M059J (cell line): ENCODE measurements at places on chromosomes 2 and 18. TPM values are rescaled to one million over a fixed set of nuclear protein-coding genes. Genes with fewer than 3 reads are reported as not detected.

- DNase-seq: no peak
These were observed 50.5 kb upstream of the ST8SIA3 start for GRCh38 chr18:57301573-57302559.

- peak; percentile 19 for DNase-seq
These were observed 65.1 kb upstream of the YWHAQ start for GRCh38 chr2:9695941-9696340.

- DNase-seq: no peak
These were observed 52.7 kb upstream of the SLC14A1 start for GRCh38 chr18:45671321-45671720.

- DNase-seq: peak; percentile 63
These were observed 55.4 kb upstream of the CD28 start for GRCh38 chr2:203650860-203651613.

- no peak for DNase-seq
These were observed 1346.2 kb downstream of the SUCLG1 start for GRCh38 chr2:83112858-83113257.

DNA sequence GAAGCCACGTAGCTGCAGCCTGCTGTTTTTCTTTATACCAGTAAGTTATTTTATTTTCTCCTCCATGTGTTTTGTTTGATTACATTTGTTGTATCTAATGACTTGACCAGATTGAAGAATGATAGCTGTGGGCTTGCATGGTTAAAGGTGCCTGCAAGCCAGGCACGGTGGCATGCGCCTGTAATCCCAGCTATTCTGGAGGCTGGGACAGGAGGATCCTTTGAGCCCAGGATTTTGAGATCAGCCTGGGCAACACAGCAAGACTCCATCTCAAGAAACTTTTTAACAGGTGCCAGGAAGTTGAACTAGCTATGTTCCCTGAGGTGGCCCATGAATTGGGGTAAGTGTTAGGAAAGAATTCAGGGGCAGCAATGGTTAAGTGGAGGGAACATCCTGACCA lies 179.4 kb downstream of the IRS1 start:
- DNase-seq: no peak

DNA sequence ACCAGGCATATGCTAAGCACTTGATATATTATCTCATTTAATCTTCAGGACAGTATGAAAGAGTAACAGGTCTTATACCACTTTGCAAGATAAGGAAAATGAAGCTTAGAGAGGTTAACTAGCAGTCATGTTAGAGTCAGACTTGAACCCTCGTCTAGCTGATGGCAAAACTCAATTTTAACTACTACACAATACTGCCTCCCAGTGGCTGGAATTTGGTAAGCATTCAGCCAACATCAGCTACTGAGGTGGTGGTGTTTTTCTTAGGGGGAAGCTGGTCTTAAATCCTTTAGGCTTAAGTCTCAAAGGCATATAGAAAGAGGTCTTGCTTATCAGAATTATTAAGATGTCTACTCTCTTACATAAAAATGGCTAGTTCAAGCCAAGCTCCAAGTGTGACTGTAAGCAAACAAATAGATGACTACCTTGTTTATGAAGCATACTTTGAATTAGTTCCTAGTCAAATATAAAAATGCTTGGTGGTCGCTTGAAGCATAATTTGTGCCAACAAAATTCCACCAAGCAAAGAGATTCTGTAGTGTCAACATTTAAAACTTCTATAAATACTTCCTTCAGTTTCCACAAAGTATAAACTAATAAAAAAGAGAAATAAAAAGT lies 325.4 kb upstream of the FIGN start:
- DNase-seq: peak; percentile 43

DNA sequence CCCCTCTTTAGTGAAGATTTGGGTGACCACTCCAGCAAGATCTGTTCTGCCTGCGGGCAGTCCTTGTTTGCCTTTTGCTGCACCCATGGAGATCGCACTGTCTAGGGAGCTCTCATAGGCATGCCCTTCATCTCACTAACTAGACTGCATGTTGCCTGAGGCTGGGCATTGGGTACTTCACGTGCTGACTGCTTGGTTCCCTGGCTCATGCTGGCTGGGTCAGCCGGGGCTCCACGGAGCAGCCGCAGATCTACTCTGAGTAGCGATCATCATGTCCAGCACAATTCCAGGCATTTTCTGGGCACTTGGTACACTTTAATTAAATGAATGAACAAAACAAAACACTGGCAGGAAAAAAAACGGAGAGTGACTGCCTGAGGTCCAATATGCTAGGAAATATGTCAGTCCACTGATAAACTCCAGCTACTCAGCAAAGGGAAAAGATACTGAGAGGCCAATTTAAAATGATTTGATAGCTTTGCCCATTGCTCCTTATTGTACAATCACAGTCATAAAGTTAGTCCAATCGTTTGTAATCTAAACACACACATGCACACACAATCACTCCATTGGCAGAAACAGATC lies 220.3 kb downstream of the C1D start:
- no peak for DNase-seq

The TRIP12 gene
- total RNA-seq: 75.3 and 130 TPM in 2 replicates

The CAVIN2 gene
- total RNA-seq: 0.64 TPM in 1 of 2 replicates, not detected in the other

The SKA1 gene
- 37.5 and 51.7 TPM in 2 replicates for total RNA-seq

- no peak for DNase-seq
These were observed 45.7 kb upstream of the MAPRE3 start for GRCh38 chr2:26924731-26925099.

The ZCCHC2 gene
- total RNA-seq: 9.6 and 13.0 TPM in 2 replicates

The CCDC138 gene
- total RNA-seq: 5.6 and 9.7 TPM in 2 replicates

DNA sequence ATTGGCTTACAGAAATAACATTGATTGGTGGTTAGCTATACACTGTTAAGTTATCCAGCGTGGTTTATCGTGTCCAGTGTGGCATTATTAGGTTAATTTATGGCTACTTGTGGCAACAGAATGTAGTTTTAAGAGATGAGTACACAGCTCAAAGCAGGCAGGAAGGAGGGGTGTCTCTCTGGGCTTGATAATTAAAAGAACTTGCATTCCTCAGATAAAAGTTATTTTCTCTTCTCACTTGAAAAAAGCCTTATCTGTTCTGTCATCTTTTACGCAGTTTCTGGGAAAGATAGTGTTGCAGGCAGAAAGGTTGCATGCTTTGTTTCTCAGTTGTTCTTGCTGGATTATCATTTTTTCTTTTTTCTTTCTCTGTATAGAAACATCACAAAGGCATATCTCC lies 154.4 kb upstream of the COL3A1 start:
- DNase-seq: peak; percentile 58

DNA sequence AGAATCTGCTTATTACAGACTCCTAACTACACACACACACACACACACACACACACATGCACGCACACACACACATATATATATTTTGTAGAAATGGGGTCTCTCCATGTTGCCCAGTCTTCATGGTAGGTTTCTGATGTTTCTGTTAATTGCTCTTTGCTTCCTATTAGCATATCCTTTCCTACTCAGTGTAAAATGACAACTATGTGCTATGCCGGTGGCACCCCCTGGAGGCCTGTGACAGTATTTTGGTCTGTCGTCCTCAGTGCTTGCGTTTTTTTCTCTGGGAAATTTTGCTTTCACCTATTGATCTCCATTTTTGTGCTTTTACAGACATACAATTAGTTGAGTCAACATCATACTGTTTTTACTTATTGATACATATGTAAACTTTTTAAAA lies 322.1 kb downstream of the LRRTM1 start:
- no peak for DNase-seq

The SPATS2L gene
- 180 and 223 TPM in 2 replicates for total RNA-seq

- no peak for DNase-seq
These were observed 125.5 kb downstream of the CDH7 start for GRCh38 chr18:65876310-65876709.

- DNase-seq: peak; percentile 38
These were observed 1389.1 kb upstream of the TMEFF2 start for GRCh38 chr2:193583638-193584400.

- no peak for DNase-seq
These were observed 47.9 kb downstream of the NRP2 start for GRCh38 chr2:205730191-205730590.

DNA sequence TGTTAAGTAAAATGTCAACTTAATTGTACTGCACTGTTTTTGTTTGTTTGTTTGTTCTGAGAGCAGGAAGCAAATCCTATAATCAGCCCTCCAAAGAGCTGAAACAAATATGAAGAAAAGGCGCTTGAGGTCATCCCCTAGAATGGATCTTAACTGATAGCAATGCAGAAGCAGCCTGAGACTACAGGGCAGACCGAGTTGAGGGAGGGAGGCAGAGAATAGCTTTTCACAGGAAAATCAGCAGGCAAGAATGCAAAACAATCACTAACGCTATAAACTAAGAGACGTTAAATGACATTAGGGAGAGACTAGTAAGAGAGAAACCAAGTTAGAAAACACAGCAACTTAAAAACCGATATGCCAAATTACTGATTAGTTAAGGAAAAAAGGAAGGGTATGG lies 37.2 kb downstream of the GALNT1 start:
- no peak for DNase-seq

GRCh38 chr2:101521487-101521886 lies 46.6 kb upstream of the RFX8 start:
- DNase-seq: no peak

DNA sequence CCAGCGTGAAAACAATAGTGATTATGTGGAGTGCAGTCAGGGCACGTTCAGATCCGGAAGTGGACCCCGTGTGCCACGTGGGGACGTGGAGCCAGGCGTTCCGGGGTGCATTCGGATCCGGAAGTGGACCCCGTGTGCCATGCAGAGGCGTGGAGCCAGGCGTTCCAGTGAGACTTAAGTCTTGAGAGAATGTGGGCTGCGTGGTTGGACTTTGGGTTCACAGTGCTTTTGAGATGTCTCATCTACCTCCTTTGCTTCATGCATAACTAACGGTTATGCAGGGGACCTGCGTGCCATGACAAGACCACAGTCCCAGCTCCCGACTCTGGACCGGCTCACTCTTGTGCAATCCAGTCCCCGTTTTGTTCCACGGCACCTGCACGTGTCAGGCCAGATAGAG lies 28.8 kb downstream of the CTDP1 start:
- DNase-seq: no peak

The TIGD1 gene
- total RNA-seq: 3.2 and 3.4 TPM in 2 replicates

GRCh38 chr18:32937066-32937465 lies 164.2 kb upstream of the KLHL14 start:
- DNase-seq: no peak

- no peak for DNase-seq
These were observed 162.0 kb downstream of the ALK start for GRCh38 chr2:29759360-29759759.

DNA sequence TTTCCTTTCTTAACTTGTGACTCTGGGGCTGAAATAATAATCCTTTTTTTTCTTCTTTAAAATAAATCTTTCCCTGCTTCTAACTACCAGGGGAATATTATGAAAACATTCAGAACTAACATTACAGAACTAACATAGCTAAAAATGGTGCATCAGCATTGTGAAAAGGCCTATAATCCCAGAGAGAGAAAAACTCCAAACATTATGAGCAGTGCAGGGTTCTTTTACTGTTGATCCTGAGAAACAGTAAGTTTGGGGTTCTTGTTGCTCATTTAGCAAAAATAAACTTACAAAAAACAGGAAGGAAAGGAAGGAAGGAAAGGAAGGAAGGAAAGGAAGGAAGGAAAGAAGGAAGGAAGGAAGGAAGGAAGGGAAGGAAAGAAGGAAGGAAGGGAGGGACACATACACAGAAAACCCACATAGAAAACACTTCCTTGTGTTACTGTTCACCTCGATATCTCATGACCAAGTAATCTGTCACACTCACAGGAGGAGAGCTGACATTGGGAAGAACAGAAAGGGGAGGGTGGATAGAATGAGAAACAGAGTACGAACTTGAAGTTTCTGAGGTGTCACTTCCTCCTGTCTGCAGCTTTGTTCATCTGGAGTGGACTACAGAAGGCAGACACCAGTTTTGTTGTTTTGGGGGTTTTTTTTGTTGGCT lies 18.4 kb upstream of the PIK3C3 start:
- peak; percentile 42 for DNase-seq

GRCh38 chr2:150630587-150631235 lies 143.2 kb upstream of the RND3 start:
- DNase-seq: no peak

DNA sequence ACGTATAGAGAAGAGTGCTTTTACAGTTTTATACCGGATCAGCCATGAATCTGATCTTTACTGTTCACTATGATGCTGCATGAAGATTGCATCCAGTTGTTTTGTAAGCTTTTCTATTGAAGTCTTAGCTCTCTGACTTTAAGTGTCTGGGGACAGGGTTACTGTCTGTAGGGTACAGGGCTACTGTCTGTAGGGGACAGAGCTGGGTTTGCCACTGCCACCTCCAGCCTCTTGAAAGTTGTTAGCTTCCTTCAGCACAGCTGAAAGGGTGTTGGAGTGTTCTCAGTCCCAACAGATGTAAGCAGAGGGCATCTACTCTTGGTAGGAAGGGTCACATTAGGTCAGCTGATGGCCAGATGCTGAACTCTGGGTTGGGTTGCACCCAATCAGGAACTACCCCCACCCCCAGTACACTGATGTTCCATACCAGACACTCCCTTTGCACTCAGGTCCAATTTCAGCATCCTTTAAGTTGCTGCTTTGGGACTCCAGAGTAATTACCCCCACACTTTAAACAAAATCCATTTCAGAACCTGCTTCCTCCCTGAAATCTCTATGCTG lies 58.0 kb downstream of the MYL12B start:
- no peak for DNase-seq

GRCh38 chr2:82345910-82346309 lies 2041.4 kb upstream of the LRRTM1 start:
- DNase-seq: no peak

The LRATD1 gene
- 0.57 and 0.79 TPM in 2 replicates for total RNA-seq

- no peak for DNase-seq
These were observed 26.1 kb downstream of the SLC20A1 start for GRCh38 chr2:112671801-112672200.

DNA sequence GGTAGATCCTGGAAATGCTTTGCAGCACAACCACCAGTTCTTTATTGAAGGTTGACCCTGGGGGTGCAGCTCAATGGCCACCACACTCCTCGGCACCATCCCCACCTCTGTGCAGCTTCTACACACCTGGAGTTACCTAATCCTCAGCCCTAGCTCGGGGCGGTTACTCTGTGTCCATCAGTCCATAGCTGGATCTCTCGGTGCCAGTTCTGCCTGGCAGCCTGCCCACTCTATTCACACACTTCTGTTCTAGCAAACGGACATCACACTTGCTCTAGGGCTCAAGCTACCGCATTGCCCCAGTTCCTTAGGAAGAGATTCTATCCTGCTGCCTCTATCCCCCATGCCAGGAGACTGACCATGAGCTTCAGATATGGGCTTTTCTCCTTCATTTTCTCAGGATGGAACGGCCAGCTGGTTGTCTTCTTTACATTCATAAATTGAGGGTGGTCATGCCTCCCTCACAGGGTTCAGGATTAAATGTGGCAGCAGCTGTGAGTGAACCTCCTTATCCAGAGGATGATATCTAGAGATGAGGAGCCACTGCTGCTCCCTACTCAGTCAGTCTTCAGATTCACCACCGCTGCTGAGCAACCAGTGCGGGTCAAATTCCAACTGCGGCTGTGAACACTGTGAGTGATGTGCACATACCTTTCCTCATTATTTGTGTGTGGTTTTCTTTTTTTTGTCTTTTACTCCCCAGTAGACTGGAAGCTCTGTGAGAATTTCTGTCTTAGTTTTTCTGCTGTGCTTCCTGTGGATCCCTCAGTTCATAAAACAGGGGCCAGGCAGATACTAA lies 66.9 kb upstream of the TRIB2 start:
- DNase-seq: no peak
